ENCODE measurements at places on chromosomes 7 and 10.

GRCh38 chr10:122083478-122084025, 94.6 kb downstream of the TACC2 start:
- DNase-seq: no peak

DNA sequence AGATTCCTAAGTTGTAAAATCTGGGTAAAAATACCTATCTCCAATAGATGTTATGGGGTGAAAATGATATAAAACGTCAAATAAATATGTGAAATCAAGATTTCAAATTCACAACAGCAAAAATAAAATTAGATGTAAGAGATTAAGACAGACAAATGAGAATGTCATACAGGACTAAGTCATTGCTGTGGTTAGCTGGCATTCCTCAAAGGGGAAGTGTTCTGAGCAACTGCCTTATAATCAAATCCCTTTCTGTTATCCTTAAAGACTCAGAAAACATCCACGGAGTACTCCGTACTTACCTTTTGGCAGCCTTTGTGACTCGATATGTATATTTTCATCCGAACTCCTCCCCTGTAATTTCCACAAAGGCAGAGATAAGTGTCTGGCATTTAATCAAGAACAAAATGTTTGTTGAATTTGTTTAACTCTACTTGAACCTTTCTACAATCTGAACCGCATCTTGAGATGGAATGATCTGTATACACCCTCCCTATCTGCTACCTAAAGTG, 559.6 kb downstream of the GATA3 start:
- DNase-seq: no peak

- DNase-seq: peak; percentile 37
These were observed 299.8 kb downstream of the HGF start for GRCh38 chr7:81469869-81470723.

GRCh38 chr7:460374-461116, 59.1 kb downstream of the PDGFA start:
- DNase-seq: no peak

- no peak for DNase-seq
These were observed 206.6 kb downstream of the TNS3 start for GRCh38 chr7:47375121-47375938.

GRCh38 chr7:116772926-116773749, 89.2 kb upstream of the CAPZA2 start:
- no peak for DNase-seq

- no peak for DNase-seq
These were observed 171.2 kb downstream of the ELMO1 start for GRCh38 chr7:37277513-37277912.

GRCh38 chr10:113169853-113170460, 219.9 kb downstream of the TCF7L2 start:
- peak; percentile 53 for DNase-seq

DNA sequence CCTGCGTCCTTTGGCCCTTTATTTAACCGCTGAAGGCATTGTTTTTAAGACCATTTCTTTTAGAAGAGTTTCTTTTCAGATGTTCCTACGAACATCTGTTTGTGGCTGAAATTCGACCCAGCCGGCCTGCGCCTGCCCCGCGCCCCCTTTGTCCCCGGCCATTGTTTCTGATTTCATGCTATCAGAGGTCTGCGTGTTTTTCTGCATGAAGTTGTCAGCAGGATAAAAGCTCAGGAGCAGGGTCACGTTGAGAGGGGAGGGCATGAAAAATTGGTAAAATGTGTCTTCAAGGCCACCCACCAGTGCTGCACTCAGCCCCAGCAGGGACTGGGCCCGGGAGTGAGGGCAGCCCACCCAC, 43.1 kb downstream of the NKX6-2 start:
- DNase-seq: no peak

DNA sequence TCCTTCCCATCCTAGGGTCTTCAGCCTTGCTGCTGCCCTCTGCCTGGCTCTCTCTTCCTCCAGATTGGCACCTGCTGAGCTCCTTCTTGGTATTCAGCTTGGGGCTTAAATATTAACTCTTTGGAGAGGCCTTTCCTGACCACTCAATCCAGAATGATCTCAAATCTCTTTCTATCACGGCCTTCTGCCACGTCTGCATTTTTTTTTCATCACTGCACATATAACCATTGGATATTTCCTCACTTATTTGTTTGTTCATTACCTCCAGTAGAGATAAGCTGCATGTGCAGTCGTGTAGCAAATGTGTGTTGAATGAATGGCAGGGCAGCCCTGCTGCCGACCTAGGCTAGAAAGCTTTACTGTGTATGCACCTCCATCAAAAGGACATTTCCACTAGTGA, 51.6 kb upstream of the MPP7 start:
- no peak for DNase-seq

DNA sequence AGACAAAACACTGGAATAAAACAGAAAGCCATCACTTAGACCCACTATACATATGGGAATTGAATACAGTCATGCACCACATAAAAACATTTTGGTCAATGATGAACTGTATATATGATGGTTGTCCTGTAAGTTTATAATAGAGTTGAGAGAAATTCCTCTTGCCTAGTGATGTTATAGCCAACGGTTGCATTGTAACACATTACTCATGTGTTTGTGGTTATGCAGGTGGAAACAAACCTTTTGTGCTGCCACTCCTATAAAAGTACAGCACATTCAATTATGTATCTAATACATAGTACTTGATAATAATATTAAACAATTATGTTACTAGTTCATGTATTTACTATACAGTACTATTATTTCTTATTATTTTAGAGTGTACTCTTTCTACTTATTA, 381.2 kb upstream of the MBL2 start:
- DNase-seq: no peak

DNA sequence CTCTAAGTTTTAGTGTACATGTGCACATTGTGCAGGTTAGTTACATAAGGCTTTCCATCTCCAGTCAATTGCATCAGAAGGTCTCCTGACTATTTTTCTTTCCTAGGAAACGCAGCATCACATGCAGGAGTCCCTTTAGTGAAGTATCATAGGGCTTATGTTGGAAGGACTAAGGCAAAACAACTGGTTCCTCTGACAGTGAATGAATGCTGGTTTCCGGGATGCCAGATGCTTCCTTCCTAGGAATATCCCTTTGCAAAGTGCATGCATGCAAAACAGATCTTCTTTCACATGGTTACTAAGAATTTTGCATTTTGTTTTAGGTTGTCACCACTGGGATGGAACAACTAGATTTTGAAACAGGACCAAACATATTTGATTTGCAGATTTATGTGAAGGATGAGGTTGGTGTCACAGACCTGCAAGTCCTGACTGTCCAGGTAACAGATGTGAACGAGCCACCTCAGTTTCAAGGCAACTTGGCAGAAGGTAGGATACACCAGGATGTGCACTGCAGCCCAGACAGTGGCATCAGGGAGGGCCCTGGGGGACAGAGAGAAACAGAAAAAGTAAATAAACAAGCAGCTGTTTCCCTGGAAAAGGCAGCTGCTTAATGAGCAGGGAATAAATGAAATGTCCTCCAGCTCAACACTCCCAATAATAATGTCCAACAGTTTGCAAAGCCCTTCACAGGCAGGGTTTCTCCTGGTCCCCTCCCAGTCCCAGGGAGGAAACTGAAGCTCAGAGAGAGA, 17.8 kb downstream of the CDHR3 start:
- DNase-seq: no peak

DNA sequence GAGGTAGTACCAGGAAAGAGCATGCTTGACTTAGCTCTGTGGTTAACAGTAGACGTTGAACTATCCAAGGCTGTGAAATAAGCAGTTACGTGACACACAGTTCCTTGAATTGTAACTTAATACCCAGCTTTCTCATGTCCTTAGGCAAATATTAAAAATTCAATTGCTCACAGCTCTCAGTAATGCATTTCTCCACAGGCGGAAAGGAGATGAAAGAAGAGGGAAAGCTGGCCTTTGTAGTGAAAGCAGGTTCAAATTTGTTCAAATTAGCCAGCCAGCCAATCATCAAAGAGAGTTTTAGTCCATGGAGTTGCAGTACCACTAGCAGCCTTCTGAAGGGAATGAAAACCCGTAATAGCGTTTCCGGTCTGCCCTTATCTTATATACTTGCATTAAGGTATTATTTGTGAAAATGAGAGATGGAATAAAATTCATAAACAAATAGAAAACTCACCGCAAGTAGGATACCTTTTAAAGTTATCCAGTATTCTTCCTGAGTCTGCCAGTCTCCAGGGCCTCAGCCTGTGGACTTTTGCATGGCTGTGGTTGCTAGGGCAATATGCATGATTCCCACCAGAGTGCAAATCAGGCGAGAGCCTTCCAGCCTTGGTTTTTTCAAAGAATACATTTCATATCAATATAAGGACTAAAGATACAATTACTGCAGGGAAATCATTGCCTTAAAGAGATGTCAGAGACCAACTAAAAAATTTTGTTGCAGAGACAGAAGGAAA, 795.5 kb downstream of the TNS3 start:
- no peak for DNase-seq

GRCh38 chr10:63503395-63503794, 17.8 kb upstream of the REEP3 start:
- DNase-seq: no peak

DNA sequence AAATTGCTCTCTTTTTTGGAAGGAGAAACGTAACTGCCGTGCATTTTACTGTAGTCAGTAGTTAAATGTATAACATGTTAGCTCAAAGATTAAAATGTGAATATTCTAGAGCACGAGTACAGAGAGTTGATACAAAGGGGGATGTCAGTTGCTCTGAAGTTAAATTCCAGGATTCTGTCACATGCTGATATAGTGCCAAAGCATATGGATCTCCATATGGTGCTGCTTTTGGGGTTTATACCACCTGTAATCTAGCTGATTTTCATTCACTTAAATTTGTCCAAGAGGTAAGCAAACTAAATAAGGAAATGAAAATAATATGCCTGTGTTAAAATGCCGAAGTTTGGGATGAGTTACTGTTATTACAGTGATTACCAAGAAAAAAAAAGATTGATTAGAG, 298.6 kb downstream of the EXOC4 start:
- no peak for DNase-seq

DNA sequence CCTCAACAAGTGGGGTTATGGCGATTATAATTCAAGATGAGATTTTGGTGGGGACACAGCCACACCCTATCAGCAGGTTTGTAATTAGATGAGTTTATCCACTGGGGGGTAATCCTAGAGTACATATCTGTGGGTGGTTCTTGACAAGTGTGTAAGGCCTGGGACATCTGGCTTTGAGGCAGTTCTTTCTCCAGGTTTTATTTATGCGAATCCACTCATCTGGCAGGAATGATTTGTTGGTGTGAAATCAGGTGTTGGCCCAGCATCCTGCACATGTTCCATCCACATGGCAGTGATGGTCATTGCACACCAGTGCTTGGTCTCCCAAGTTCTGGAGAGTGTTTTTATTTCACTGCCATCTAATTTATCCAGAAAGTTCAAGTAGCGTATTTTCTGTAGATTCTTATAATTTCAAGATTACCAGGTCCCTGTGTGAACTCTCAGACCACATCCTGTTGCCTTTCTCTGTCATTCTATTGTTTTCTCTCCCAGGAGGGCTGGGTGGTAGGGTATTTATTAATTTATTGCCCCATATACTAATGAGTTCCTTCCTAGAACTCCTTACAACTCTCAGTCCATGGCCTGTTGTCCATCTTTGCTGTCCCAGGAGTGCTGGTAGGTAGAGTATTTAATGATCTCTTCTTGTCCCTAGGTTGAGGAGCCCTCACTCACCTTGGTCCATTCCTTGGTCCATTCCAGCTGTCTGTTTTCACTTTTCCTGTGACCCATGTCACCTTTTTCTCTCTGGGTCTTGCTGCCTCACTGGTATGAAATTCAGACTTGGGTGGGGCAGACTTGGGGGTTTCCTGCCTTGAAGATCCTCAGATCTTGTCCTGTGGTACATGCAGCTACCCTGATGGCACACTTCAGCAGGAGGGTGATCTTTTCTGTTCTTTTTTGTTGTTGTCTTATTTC, 10.4 kb downstream of the RALA start:
- DNase-seq: no peak

DNA sequence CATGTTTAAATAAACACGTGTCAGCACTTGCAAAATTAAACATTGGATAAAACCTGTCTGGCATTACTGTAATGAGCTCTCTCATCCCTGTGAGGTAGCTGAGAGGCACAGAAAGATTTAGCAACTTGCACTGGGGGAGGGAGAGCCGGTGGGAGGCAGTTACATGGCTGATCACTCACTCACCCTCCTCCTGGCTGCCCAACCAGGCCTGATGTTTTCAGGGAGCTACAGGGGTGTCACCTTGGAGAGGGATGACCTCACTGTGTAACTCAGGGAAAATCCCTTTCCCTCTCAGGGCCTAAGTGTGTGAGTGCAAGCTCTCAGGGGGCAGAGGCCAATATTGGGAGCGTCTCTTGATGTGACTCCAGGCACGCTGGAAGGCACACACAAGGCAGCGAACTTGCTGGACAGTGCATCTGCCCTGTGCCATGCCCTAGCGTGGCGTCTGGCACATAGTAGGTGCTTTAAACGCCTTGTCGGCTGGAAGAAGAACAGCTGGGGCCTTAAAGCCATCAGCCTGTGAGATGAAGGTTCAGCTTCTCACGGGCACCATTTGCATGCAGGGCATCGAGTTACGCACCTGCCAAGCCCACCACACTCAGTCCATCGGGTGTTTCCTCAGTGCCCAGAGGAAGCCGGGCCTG, 51.1 kb downstream of the ELFN1 start:
- no peak for DNase-seq

GRCh38 chr7:16512097-16512496, 14.5 kb upstream of the LRRC72 start:
- no peak for DNase-seq

DNA sequence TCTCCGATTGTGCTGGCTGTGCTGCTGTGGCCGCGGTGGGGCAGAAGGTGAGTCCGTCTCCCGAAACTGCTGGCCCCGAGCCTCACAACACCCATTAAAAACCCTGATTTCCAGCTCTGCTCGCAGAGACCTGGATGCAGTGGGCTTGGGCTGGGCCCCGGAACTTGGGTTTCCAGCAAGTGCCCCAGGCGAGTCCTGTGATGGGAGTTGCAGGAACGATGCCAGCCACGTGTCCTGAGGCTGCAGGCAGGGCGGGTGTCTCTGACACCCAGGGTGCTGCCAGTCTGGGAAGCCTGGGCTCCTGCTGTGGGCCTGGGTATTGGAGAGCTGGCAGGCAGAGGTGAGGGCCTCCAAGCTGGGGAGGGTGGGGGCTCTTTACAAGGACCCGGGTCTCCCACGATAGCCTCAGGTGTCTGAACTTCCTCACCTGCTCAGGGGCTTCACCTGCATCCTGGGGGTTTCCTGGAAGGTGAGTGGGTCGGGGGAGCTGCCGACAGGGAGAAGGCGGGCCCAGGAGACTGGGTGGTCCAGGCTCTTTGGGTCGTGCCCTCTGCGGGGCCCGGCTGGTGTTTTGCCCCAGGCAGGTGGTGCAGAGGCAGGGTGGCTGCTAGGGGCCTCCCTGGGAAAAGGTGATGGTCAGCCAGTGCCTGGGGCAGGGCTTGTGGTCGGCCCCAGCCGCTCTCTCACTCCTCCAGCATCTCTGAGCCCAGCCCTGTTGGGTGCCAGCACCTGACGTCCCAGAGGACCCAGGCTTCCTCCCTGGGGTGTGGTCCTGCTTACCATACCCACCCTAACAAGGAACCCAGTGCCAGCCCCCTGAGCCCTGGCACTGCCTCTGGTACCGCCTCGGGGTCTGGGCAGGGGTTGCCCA, 180.3 kb downstream of the DNAJB6 start:
- no peak for DNase-seq

All from activated CD4-positive, alpha-beta T cell treated with anti-CD3 and anti-CD28 coated beads, Interleukin-2, Interleukin-6, amounts not matched to agents 100 ng/mL and 50 ng/mL, durations not matched to agents 16 hours and 8 hours (primary cell).